ENCODE measurements at places on chromosomes 16 and 17. TPM values are rescaled to one million over a fixed set of nuclear protein-coding genes. Genes with fewer than 3 reads are reported as not detected.

Gene TOX3
- 27.4 TPM for total RNA-seq

Gene PKD1
- 82.0 TPM for total RNA-seq

Gene C17orf113
- 4.5 TPM for total RNA-seq

- no peak for DNase-seq
Measured at GRCh38 chr16:85998868-85999729, 100.1 kb downstream of the IRF8 start.

- no peak for DNase-seq
Measured at GRCh38 chr16:72992142-72992601, 55.8 kb downstream of the ZFHX3 start.

- DNase-seq, result no peak
Measured at GRCh38 chr16:52832771-52833170, 219.9 kb downstream of the CHD9NB start.

DNA sequence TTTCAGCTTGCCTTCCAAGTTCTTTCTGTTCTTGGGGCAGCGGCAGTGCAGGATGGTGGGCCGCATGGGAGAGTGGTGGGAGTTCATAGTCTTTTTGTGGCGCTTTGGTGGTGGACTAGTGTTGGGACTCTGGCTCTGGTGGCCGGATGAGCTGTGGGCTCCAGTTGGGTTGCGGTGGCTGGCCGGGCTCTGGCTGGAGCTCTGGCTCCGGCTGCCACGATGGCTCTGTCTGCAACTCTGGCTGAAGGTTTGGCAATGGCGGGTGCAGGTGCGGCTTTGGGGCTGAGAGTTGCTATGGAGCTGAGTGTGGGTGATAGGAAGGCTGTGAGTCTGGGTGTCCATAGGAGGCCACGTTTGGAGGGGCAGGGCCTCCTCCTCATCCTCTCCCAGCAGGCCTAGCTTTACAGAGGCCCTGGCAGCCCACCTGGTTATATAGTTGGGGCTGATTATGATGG lies at the start of gene TNP2:
TNP2 (minus strand) TSS at position 405 of the 455 bp plus-strand sequence; CDS start at position 342, 63 bp downstream.
- DNase-seq, result no peak

- peak; percentile 76 for DNase-seq
Measured at GRCh38 chr17:75078284-75079022, 9.3 kb upstream of the SLC16A5 start.
